D721Med (cell line): ENCODE measurements at places on chromosomes 7 and 10.

DNA sequence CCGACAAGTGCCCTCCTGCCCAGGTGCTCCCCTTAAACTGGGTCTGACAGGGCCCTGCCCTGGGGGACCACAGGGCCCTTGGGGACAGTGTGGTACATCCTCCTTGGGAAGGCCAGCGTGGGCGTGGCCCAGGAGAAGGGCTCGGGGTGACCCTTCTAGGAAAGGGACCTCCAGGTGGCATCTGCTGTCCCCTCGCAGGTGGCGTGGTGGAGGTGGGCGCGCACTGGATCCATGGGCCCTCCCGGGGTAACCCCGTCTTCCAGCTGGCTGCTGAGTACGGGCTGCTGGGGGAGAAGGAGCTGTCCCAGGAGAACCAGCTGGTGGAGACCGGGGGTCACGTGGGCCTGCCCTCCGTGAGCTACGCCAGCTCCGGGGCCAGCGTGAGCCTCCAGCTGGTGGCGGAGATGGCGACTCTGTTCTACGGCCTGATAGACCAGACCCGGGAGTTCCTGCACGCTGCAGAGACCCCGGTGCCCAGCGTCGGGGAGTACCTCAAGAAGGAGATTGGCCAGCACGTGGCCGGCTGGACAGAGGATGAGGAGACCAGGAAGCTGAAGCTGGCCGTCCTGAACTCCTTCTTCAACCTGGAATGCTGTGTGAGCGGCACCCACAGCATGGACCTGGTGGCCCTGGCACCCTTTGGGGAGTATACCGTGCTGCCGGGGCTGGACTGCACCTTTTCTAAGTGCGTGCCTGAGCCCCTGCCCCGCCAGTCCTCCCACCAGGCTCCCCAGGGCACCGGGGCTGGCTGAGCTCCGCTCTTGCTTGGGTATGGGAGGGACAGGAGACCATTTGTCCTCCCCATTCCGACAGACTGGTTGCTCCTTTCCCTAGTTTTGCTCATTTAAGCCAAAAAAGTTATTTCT is 972 bp downstream of the PAOX start:
- DNase-seq, result no peak

GRCh38 chr7:139043823-139044812 is 8.3 kb upstream of the ZC3HAV1L start:
- DNase-seq, result no peak

DNA sequence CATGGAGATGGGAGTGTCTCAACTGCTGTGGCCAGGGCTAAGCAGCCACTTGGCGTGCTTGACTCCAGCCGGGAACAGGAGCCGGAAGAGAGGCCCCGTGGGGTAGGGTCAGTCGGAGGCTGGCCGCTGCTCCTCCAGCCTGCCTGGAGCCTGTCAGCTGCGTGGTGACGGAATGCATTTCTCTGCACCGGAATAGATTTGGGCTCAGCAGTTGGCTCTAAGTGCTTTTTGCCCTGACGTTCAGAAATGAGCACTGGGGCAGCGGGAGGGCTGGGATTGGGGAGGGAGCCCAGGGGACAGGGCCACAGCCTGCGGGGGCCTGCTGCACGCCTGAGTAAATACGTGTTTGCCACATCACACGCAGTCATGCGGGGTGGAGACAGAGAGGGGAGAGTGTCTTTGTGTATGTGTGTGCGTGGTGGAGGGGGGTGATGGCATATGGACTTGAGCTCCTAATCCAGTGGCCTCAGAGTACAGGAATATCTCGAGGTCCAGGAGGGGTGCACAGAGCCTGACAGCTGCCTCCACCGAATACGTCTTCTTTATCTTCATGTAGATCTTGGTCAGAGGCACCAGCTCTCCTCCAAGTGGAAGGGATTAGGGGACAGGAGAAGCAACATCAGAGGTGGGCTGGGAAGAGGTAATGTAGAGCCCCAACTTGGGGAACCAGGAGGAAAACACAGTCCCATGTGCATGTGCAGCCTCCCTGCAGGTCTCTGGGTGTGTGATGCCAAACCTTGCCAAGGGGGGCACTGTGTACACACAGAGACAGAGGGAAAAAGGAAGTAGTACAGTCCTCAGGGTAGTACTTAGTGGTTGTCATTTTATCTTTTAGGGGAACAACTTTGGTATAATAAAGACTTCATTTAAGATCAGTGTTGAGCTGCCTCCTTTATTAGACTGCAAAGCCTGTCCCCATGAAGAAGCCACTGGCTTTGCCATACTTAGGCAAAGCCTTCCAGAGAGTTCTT is 151.4 kb downstream of the CDH23 start:
- DNase-seq, result no peak

GRCh38 chr10:76428551-76429367 is 997.3 kb downstream of the LRMDA start:
- DNase-seq, result no peak

DNA sequence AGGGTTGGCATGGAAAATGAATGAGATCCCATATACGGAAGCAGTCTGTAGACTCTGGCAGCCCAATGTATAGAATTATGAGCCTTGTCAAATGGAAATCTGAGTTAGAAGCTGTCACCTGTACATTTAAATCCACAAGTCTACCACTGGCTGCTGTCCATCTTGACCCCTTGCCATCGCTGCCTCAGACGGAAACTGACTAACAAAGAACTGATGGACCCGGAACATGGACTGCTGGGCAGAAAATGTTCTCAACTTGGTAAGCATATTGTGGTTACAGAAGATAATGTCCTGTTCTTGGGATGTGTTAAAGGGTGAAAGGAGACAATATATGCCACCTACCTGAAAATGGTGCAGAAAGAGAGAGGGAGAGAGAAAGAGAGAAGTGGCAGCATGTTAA is 37.5 kb downstream of the PARP12 start:
- no peak for DNase-seq

DNA sequence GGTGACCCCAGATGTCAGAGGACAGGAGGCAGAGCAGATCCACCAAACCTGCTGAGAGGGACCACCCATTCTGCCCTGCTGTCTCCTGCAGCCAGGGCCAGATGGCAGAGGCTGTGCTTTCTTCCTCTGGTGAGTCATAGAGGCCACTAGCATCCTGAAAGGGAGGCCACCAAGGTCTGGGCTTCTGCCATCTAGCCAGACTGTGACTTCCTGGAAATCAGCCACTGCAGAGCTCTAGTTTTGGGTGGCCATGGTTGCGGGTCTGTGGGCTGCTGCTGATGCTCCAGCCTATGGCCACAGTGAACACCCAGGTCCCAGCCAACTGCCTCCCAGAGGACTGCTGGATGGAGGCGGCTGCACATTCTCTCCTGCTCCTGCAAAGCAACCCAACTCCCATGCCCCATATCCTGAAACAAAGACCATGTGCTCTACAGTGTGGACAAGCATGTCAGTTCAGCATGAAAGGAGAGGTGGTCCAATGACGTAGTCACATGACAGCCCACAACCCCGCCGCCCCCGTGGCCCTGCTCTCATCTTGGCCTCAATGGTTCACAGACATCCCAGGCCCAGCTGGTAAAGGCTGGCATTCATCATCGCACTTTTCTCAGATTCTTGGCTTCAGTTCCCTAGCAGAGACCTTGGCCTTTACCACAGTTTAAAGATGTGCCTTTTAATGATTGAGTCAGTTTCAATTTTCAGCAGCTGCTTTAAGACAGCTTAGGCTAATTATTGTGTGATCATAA is 73.9 kb upstream of the CXCL12 start:
- DNase-seq, result no peak

- DNase-seq, result no peak
These were observed 73.5 kb downstream of the SAMD9 start for GRCh38 chr7:93044147-93044810.

GRCh38 chr10:132793871-132794849 is 8.2 kb upstream of the NKX6-2 start:
- DNase-seq, result peak; percentile 45

- no peak for DNase-seq
These were observed 105.5 kb downstream of the HGF start for GRCh38 chr7:81664304-81664703.

- no peak for DNase-seq
These were observed 72.3 kb downstream of the ELMO1 start for GRCh38 chr7:37376386-37376785.

- DNase-seq, result no peak
These were observed 92.8 kb upstream of the TAC1 start for GRCh38 chr7:97639036-97639435.

DNA sequence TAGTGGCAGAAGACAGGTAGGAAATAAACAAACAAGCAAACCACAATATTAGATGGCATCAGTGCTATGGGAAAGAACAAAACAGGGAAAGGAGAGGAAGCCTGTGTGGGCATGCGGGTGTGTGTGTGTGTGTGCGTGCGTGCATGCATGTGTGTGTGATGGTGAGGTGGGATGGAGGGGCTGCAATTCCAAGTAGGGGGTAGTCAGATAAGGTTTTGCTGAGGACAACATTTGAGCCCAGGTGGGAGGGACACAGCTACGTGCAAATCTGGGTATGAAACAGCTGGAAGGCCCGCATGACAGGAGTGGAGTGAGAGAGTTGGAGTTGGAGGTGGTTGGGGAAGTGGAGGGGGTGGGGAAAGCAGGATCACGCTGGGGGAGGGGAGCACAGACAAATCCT is 121.0 kb upstream of the PARD3 start:
- DNase-seq, result no peak

GRCh38 chr10:61284222-61284890 is 168.8 kb downstream of the TMEM26 start:
- no peak for DNase-seq

GRCh38 chr7:54476609-54477008 is 65.6 kb upstream of the VSTM2A start:
- DNase-seq, result no peak

DNA sequence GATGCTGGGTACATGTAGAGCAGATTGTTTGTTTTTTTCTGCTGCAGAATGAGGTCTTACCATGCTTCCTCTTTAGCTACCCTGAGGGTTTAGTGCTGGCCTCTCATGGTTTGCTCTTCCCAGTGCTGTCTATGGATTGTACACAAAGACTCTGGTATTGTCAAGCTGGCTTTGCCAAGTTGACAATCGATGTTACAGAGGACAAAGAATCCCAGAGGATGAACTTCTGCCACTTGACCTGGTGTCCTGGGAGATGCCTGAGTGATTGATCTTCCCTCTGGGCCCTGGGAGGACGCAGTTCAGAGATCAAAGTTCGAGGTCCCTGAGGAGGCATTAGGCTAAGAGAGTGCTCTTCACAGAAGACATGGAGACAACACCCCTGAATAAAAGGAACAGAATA is 865.4 kb downstream of the CCSER2 start:
- no peak for DNase-seq

GRCh38 chr7:139703487-139704307 is 74.1 kb downstream of the HIPK2 start:
- DNase-seq, result no peak

DNA sequence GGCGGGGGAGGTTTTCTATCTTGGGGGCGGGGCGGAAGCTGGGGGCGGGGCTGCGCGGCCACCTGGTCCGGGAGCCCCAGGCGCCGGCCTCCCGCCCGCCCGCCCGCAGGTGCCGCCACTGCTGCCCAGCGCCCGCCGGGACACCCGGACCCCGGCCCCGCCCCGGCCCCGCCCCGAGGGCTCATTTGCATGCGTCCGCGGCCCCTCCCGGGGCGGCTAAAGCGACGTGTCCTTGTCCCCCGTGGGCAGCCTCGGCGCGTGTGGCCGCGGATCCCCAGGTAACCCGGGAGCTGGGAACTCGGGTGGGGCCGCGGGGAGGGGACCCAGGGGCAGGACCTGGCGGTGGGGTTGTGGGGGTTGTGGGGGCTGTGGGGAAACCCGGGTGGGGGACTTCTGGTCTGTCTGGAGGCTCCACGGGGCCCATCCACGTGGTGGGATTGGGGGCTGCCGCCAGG is at the start of gene BHLHA15:
Gene BHLHA15 (plus strand): TSS at position 219 of the 455 bp plus-strand sequence. CDS start 871 bp downstream, outside the sequence.
- peak; percentile 79 for DNase-seq

GRCh38 chr10:5810225-5810624 is 3.0 kb downstream of the GDI2 start:
- no peak for DNase-seq
